ENCODE measurements at places on chromosomes 13 and 19.
A peak's percentile ranks its signal among the peaks of the same experiment; 100 is the strongest.

DNA sequence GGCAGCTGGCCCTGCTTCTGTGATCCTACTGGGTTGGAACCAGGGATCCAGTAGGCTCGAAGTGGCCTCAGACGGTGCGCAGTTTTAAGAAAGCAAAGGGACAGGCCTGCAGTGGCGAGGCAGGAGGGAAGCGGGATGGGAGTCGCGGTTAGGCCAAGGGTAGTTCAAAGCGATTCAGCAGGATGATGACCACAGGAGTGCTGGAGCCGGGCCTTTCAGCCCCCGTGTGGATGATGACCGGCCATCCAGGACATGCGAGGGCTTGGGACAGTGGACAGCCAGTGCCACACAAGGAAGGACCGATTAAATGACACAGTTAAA lies 854 bp downstream of the RNASEH2B start:
- DNase-seq, result peak; percentile 32

DNA sequence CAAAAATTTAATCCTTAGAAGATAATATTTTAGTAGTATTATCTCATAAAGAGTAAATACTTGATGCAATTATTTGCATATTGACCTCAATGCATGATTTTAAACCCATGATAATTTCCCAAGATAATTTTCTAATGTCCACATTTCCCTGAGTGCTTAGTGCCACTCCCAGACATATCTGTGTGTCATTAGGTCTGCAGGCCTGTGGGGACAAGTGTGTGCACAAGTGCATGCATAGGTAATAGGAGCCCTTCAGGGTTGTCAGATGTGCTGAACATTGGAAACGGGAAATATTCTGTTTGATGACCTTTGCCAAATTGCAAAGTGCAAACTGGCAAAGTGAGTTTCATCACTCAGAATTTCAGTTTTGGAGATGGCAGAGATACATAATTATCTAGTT lies 369.9 kb downstream of the KLF5 start:
- DNase-seq, result peak; percentile 73

- DNase-seq, result no peak
Measured at GRCh38 chr13:30107521-30108136, 199.7 kb downstream of the KATNAL1 start.

GRCh38 chr13:77521595-77522367 lies 13.7 kb upstream of the SCEL start:
- DNase-seq, result peak; percentile 91

DNA sequence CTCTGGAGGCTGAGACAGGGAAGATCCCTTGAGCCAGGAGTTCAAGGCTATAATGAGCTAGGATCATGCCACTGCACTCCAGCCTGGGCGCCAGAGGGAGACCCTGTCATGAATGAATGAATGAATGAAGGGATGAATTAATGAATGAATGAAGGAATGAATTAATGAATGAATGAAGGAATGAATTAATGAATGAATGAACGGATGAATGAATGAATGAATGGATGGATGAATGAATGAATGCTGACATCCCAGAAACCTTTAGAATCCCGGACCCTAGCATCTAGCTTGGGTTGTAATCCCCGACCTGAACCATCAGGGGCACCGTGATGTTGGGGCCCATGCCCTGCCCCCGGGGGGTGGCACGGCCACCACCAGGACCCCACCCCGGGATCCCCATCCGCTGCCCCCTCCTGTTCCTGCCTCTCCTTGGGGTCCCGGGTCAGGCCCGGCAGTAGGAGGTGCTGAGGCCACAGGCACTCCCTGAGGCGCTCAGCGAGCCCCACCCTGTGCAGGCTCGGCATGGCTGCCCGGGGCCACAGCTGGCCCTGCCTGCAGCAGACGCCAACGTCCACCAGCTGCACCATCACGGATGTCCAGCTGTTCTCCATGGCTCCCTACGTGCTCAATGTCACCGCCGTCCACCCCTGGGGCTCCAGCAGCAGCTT lies 3.4 kb downstream of the EBI3 start:
- DNase-seq, result no peak

- DNase-seq, result no peak
Measured at GRCh38 chr19:17555929-17556813, 722 bp downstream of the COLGALT1 start.

Data from foreskin keratinocyte (primary cell).